HuH-7 (cell line): ENCODE measurements at places on chromosomes 3 and 15.

GRCh38 chr3:72655131-72655551, 193.1 kb downstream of the SHQ1 start:
- no peak for DNase-seq

DNA sequence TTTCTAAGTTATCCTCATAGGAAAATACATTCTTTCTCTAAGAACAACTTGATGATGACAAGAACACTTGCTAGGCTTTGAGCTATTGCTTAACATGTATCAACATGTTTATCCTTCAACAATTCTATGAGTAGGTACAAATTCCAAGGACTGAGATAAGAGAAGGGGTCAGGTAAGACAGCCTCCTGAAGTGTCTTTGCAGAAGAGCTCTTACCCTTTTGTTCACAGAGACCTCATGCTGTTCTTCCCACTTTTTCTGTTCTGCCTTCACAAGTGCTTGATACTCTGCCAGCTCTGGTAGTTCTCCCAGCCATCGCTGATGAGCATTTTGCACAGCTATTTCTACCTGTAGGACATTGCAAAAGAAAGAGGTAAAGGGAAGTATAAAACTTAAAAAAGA, 50.9 kb downstream of the CEP152 start:
- no peak for DNase-seq

DNA sequence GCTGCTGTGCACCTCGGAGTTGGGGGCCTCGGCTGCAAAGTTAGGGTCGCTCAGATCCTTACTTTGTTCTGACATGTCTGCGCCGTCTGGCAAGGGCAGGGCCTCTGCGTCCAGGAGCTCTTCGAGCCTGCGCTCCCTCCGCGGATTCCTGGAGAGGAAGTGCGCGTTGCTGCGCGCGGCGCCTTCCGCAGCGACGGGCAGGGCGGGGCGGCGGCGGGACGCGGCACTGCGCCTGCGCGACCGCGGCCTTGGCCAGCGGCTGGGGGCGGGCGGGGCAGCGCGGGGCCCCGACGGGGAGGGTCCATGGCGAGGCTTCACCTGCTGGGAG, at the start of gene NDN:
TSS of gene NDN (minus strand) at position 163 of the 328 bp plus-strand sequence. CDS start at position 75, 88 bp downstream.
- no peak for DNase-seq

DNA sequence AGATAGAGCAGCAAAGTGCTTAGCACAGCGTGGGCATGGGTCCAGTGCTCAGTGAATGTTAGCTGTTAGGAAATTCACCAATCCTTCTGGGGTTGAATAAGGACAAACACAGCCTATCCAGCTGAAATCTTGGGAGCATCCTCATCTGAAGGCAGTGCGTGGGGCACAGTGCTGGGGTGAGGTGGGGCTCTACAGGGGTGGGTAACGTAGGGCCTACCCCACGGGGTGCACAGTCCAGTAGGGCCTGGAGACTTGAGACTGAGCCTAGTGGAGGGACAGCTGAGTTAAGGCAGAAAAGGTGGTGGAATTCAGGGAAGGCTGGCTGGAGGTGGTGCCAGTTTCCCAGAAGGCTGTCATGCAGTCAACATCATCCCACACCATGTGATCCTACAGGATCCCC, 73.0 kb downstream of the ISG20 start:
- no peak for DNase-seq

DNA sequence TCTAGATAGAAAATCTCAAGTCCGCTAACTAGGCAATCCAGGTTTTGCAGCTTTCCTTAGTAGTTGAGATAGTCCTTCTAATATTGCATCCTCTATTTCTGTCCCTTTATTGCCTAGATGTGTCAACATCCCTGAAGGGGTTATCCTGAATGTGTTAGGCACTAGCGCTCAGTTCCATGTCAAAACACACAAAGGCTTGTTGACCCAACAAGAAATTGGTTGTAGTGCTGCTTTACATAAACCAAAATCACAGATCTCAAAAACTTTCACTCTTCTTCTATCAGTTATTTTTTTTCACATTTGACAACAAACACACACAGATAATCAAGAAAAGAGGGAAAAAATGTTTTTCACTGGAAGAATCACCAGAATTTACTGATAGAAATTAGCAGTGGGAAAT, 51.4 kb upstream of the SOX2 start:
- DNase-seq = no peak

DNA sequence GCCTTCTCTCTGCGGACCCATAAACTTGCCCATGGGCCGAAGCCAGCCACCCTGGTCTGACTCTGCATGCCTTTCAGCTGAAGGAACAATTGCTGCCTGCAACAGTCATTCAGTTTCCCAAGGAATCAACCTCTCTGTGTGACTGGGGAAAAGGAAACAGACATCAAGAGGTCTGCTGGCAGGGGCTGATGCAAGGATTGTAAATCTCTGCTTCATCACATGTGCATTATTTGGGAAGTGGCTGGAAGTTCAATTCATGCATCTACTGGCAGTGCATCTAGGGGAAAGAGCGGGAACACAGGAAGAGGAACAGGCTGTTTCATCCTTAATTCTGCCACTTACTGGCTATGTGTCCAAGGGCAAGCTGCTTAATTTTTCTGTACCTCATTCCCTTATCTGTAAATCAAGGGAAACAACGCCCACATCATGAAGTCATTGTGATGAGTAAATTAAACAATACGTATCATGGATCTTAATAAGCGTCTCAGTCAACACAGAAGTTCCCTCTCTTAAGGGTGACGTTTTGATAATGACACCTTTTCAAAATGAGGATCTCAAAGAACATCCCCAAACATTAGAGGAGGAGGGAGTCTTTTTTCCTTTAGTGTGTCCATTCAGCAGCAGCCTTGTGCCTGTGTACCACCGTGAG, 17.4 kb upstream of the ADPGK start:
- DNase-seq = no peak

DNA sequence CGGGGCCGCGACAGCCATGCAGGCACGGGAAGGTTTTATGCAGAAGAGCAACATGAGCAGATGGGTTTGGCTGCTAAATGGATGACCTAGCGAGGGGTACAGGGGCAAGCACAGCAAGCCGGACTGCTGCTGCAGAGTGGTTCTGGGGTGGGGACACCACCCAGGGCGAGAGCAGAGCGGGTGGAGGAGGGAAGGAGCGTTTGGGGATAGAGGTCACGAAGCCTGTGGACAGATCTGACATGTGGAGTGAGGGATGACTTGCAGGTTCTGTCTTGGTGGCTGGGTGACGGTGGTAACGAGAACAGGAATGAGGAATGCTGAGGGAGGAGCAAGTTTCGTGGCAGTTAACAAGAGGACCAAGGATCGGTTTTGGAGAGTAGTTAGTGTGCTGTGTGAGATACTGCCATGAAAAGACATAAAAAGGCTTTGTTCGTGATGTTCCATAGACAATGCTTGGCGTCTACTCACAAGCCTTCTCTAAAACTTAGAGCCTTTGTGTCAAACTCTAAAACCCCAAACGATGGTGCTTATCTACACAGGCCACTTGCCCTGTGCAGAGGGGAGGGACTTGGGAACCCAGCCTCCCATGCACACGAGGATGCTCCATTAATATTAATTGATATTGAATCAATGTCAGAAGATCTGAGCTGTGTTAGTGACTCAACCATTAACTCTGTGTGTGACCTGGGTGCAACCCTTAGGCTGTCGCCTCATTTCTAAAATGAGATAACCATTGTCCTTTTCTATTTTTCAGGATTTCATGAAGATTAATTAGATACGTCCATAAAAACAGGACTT, 132.7 kb upstream of the SLC2A2 start:
- no peak for DNase-seq

GRCh38 chr15:39777496-39777895, 5.1 kb downstream of the FSIP1 start:
- no peak for DNase-seq

GRCh38 chr3:151168269-151169094, 34.5 kb downstream of the GPR171 start:
- DNase-seq = peak; percentile 42

DNA sequence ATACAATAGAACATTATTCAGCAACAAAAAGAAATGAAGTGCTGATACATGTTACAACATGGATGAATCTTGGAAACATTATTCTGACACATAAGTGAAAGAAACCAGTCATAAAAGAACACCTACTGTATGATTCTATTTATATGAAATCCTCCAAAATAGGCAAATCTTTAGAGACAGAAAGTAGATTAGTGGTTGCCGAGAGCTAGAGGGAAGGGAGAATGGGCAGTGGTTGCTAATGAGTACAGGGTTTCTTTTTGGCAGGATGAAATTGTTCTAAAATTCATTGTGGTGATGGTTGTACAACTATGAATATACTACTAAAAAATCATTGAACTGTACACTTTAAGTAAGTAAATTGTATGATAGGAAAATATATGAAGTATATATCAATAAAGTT, 6.3 kb upstream of the LRRC58 start:
- DNase-seq = no peak

DNA sequence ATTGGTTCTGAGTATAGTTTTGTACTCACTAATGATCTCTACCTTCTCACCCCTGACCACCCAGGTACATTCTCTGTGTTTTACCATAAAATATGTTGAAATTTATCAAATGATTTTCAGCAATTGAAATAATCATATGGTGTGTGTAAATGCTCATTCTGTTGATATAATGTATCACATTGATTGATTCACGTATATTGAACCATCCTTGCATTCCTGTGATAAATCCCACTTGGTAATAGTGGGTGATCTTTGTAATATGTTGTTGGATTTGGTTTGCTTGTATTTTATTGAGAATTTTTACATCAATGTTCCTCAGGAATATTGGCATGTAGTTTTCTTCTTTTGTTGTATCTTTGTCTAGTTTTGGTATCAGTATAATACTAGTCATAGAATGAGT, 1497.6 kb downstream of the OTOL1 start:
- no peak for DNase-seq

DNA sequence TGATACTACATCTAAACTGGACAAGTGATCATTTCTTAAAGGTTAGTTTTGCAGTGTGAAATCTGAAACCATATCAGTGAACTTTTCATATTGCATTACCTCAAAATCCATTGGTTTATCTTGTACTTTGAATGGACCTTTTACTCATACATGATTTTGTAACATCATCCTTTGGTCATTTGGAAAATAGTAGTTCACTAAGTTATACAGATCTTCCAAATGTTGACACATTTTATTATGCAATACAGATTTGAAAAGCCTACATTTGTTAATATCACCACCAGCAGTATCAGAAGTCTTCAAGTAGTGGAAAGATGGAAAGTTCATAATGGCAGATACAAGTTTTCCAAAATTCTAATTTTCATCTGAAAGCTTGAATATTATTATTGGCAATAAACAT, 64.0 kb upstream of the CDV3 start:
- no peak for DNase-seq

DNA sequence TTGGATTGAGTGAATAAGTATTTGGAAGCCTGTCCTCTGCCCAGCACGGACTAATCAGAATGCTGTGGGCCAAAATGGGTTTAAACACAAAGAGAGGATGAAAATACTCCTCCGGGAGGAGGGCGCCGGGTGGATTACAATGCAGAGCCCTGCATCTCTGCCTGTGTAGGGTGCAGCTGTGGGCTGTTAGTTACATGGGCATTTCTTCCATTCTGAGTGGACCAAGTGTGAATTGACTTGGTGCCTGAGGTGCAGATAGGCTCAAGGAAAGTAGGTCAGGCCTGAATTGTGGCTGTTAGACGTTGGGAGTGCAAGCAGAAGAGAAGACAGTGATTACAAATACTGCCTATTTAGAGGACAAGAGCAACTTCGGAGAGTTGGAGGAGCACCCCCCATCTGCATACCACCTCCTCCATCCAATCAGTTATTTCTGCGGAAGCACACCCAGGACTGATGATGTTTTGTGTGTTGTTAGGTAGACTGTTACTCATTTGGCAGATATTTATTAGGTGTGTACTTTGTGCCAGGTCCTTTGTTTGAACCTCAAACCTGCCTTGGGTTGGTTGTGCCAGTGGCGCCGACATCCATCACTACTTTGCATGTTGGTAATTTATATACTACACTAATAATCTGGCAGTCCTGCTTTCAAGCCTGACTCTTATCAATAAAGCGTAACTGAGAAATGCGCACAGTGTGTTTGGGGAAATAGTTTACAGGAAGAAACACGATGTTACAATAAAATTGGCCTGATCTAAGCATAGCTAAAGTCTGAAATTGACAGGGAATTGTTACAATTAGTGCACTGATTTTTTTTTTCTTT, 33.0 kb downstream of the PTPRG start:
- no peak for DNase-seq

DNA sequence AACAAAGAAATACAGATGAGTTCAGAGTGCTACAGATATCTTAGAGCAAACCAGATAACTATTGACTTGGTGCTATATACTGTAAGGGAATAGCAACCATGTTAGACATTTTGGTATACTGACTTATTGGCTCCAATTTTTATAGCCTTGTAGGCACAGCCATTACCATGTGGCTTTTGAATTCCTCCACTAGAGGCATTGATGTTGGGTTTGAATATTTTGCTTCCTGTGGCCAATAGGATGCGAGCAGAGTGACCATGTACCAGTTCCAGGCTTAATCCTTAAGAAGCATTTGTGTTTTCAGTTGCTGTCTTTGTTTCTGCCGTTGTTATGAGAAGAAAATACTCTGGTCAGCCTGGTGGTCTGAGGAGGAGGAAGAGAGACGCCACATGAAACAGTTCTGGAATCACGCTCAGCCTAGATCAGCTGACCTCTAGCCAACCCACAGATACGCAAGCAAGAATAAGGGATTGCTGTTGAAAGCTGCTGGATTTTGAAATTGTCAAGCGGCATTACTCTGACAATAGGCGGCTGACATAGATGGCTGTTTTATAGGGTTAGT, 109.4 kb upstream of the TNIK start:
- no peak for DNase-seq

GRCh38 chr15:91142946-91143345, 42.9 kb downstream of the SV2B start:
- no peak for DNase-seq

DNA sequence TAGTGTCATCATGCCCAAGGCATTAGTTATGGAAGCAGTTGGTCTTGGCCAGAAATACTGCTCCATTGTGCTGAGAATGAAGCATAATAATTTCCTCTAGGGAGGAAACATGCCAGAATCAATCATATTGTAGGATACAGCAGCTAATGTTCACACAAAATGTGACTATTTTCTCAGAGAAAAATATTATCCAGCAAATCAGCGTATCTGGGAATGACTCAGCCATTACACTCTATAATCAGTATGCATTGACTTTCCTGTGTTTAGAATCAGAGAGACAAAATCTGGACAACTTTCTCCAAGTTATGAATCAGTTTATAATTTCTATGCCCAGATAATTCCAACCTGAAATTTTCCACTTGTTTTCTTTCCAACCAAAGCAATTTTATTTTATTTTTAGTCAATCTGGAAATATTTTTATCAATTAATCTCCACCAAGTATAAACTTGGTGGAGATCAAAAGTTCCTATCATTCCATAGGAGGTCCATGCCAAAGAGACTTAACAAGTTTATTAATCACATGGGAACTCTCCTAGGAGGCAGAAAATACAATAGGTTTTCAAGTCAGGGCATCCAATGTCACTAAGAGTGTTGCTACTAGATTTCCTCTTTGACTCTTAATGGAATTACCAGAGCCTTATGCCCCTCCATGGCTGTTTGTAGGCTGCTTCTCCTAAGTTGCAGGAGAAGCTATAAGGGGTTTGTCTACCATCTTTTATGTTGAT, 36.4 kb downstream of the SUCNR1 start:
- no peak for DNase-seq

GRCh38 chr3:111143-112069, 85.2 kb upstream of the CHL1 start:
- DNase-seq = no peak

- DNase-seq = no peak
Observed at GRCh38 chr15:80996247-80996646, 4.5 kb upstream of the TLNRD1 start.

- no peak for DNase-seq
Observed at GRCh38 chr15:47602121-47602520, 115.2 kb upstream of the SEMA6D start.

- DNase-seq = no peak
Observed at GRCh38 chr3:111846717-111847116, 12.3 kb upstream of the PHLDB2 start.
